ENCODE measurements at places on chromosomes 4 and X. TPM values are rescaled to one million over a fixed set of nuclear protein-coding genes. Genes with fewer than 3 reads are reported as not detected.

- peak; percentile 69 for DNase-seq
- no peak overlapping the region for H3K27ac ChIP-seq
- no peaks in the 10 kb centered on the region for H3K27me3 ChIP-seq
- peaks cover 14% of the 10 kb centered on the region for H3K4me1 ChIP-seq
- H3K4me3 ChIP-seq = no peak overlapping the region
Measured at GRCh38 chrX:116417968-116418367, 18.4 kb upstream of the SLC6A14 start.

DNA sequence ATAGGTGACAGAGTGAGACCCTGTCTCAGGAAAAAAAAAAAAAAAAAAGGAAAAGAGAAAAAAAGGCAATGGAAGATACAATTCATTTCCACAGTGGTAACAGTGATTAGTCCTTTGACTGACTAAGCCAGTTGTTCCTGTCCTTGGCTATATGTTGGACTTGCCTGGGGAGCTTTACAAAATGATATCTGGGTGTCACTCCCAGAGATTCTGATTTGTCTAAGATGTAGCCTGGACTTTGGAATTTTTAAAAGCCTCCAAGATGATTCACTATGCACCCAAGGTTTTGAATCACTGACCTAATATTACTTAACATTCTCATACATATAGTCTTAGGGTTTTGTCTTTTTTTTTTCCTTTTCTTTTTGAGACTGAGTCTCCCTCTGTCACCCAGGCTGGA is 16.9 kb downstream of the HELQ start:
- H3K27me3 ChIP-seq = no peaks in the 10 kb centered on the region
- no peak overlapping the region for H3K27ac ChIP-seq
- no peaks in the 10 kb centered on the region for H3K4me1 ChIP-seq
- no peaks in the 10 kb centered on the region for H3K36me3 ChIP-seq
- DNase-seq = peak; percentile 1
- H3K4me3 ChIP-seq = no peak overlapping the region

Gene VCX2
- total RNA-seq = not detected

GRCh38 chrX:54208531-54208930 is 25.5 kb upstream of the FAM120C start:
- H3K4me3 ChIP-seq = no peak overlapping the region
- no peaks in the 10 kb centered on the region for H3K4me1 ChIP-seq
- no peak overlapping the region for H3K27ac ChIP-seq

GRCh38 chrX:98194036-98194435 is 1310.3 kb downstream of the RPA4 start:
- H3K36me3 ChIP-seq = no peaks in the 10 kb centered on the region
- no peak overlapping the region for H3K27ac ChIP-seq
- no peak for DNase-seq
- H3K4me1 ChIP-seq = no peaks in the 10 kb centered on the region

Gene CLCN4
- 16.3 TPM for total RNA-seq

GRCh38 chr4:94590493-94590892 is 138.8 kb downstream of the PDLIM5 start:
- H3K27ac ChIP-seq = no peak overlapping the region
- H3K27me3 ChIP-seq = no peaks in the 10 kb centered on the region
- H3K4me3 ChIP-seq = no peak overlapping the region
- no peak for DNase-seq
- peaks cover 16% of the 10 kb centered on the region for H3K4me1 ChIP-seq

GRCh38 chr4:56973336-56973735 is 4.1 kb downstream of the NOA1 start:
- peaks cover 47% of the 10 kb centered on the region for H3K36me3 ChIP-seq
- no peaks in the 10 kb centered on the region for H3K27me3 ChIP-seq
- H3K27ac ChIP-seq = no peak overlapping the region
- DNase-seq = no peak
- H3K4me3 ChIP-seq = no peak overlapping the region
- 0 out of 2 replicates have a peak, but pooled peaks cover 7% of the 10 kb centered on the region for H3K4me1 ChIP-seq

Gene TKTL2
- not detected for total RNA-seq

- no peaks in the 10 kb centered on the region for H3K36me3 ChIP-seq
- H3K4me1 ChIP-seq = peaks cover 4% of the 10 kb centered on the region
- H3K27ac ChIP-seq = no peak overlapping the region
- H3K4me3 ChIP-seq = no peak overlapping the region
- no peaks in the 10 kb centered on the region for H3K27me3 ChIP-seq
Measured at GRCh38 chrX:150763810-150764209, 70.6 kb downstream of the MTMR1 start.

DNA sequence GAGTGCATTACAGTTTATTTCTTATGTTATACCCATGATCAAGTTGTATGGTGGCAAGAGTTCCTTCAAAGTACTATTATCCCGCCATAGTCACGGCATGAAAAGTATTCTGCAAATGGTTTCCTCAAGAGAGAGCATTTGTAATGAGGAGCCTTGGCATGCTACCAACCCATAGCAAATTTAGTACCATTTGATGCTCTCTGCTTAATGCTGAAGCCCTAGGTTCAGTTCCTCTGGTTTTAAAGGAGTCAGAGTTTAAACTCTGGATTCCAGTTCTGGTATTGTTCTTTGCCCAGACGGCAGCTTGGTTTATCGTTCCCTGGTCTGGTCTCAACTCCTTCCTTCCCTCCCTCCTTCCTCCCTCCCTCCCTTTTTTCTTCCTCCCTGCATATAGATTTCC is 371.3 kb downstream of the BMPR1B start:
- H3K27me3 ChIP-seq = no peaks in the 10 kb centered on the region
- H3K27ac ChIP-seq = no peak overlapping the region
- no peak overlapping the region for H3K4me3 ChIP-seq

DNA sequence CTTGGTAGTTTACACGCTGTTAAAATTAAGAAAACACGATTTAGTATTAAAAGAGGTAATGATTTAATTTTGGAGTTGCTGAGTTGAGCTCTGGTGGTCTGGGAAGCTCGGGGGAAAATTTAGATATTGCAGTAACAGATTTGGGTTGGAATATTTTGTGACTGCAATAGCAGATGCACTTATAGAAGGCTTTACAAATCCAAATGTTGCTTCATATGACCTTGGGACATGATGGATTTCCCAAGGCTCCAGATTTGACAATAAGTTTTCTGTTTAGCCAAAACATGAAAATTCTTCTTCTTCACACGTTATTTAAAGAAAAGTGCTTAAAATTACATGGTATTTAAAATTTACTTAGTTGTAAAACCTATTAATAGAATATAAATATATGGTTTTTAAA is 302.0 kb downstream of the SPRY1 start:
- no peaks in the 10 kb centered on the region for H3K27me3 ChIP-seq
- H3K27ac ChIP-seq = no peak overlapping the region
- no peaks in the 10 kb centered on the region for H3K4me1 ChIP-seq
- H3K36me3 ChIP-seq = no peaks in the 10 kb centered on the region
- DNase-seq = no peak

Gene PRRG1
- 10.8 TPM for total RNA-seq

Measured in PC-3 (cell line).